ENCODE measurements at places on chromosomes 2 and 18.

GRCh38 chr18:13932285-13933025, 17.1 kb upstream of the MC2R start:
- DNase-seq, result no peak

DNA sequence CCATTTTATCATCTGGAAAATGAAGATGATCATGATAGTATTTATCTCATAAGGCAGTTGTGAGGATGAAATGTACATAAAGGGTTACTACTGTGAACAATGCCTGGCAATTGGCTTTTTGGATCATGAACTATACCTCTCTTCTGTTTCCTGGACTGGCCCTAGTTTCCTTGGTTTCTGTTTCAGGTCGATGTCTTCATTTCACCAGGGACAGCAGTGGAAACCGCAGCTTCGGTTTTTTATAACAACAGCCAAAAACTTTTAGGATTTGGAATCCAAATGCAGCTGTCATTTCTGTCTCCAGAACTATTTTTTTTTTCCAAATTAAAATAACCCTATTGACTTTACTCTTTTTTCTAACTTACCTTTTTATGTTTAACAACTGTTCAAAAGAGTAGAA, 425.1 kb downstream of the RND3 start:
- DNase-seq, result no peak

DNA sequence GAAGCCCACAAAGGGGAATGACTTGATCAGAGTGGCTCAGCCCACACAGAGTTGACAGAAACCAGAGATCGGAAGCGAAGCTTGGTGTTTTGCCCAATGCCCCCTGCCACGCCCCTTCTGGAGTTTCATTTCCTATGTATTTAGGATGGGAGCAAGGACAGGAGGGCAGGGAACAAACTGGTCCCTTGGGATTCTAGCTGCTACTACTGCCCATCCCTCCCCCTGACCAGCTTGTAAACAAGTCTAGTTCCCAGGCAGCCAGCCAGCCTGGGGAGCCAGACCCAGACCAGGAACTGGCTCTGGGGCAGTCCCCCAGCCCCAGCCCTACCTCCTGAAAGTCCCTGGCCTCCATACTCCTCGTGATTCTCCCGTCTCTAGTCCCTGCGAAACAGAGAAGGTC, 8.3 kb downstream of the WNT6 start:
- no peak for DNase-seq

DNA sequence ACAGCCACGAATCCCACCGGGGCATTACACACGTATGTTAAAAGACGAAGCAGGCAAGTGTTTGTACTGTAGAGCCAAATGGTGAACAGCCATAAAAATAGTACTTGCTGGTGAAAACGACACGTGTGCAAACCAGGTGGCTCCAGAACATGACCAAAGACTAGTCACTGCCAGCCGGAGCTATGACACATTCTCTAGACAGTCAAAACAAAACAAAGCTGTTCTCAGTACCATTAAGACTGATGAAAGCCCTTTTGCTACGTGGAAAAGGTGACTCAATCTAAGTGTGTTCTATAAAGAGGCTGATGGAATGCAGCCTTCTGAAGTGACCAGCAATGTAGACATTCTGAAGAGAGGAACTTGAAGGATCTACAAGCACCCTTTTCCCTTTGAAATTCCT, 367.7 kb upstream of the NETO1 start:
- DNase-seq, result no peak

GRCh38 chr2:73971722-73972121, 13.0 kb upstream of the TET3 start:
- DNase-seq, result no peak

DNA sequence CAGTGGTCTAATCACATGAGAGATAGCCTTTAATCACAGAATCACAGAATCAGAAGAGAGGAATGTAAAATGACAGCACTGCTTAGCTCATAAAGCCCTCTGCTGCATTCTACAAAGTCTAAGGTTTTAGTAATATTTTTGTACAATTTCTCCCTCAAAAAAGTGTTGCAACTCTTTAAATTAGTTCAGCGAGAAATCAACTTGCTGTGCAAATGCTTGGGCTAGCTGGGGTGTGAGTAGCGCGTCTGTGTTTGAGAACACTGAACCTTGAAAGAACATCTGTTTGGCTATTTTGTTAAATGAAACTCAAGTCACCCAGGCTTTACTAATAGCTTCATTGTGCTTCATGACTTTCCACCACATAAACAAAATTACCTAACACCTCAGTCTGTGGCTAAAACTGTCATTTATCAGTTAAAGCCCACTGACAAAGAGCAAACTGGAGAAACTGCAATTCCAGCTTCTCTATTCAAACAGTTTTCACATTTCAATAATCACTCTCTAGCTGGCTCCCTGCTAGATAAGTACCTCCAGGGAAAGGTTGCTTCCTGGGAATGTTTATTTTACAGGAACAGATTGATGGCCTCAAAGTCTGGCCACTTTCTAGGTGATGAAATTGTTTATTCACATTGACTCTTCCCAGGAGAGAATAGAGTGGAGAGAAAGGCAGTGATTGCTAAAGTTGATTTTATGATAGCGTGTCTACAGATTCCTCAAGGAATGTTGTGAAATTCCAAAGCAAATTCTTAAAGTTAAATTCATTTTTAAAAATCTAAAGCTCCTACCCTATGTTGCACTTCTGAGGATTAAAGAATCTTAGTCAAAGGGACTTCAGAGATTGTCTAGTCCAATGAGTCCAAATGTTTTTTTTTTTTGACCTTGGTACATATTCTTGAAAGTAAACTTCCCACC, 36.0 kb upstream of the STAT1 start:
- DNase-seq, result no peak

GRCh38 chr2:239979243-239980023, 45.7 kb downstream of the NDUFA10 start:
- no peak for DNase-seq

DNA sequence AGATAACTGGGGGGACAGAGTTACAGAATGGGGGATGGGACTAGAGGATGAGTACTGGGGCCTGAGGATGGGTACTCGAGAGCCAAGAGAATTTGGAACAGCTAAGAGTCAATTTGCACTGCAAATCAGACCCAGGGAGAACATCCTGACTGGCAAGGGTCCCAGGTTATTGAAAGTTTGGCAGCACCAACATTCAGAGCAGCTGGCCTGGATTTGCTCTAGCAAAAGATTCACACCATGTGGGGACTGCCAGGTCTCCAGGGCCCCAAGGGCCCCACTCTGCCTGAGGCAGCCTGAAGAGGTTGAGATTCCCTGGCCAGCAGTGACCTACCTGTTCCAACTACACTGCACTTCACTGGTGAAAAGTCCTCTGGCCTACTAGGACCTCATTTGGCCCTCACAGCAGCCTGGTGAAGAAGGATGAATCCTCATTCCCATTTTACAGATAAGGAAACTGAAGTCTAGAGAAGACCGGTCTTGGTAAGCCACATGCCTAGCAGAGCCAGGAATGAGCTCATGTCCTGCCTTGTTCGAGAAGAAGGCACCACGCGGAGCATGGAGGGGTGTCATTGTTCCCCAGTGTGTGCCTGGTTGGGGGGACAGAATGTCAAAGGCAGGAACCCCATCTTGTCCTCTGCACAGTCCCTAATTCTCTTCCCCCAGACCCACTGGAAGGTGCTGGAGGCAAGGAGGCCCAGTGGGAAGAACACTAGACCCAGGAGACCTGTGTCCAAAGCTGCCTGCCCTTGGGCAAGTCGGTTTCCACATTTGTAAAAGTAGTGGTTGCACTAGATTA, 258.6 kb downstream of the TNS1 start:
- DNase-seq, result no peak

GRCh38 chr2:191691016-191691735, 13.2 kb downstream of the NABP1 start:
- no peak for DNase-seq

DNA sequence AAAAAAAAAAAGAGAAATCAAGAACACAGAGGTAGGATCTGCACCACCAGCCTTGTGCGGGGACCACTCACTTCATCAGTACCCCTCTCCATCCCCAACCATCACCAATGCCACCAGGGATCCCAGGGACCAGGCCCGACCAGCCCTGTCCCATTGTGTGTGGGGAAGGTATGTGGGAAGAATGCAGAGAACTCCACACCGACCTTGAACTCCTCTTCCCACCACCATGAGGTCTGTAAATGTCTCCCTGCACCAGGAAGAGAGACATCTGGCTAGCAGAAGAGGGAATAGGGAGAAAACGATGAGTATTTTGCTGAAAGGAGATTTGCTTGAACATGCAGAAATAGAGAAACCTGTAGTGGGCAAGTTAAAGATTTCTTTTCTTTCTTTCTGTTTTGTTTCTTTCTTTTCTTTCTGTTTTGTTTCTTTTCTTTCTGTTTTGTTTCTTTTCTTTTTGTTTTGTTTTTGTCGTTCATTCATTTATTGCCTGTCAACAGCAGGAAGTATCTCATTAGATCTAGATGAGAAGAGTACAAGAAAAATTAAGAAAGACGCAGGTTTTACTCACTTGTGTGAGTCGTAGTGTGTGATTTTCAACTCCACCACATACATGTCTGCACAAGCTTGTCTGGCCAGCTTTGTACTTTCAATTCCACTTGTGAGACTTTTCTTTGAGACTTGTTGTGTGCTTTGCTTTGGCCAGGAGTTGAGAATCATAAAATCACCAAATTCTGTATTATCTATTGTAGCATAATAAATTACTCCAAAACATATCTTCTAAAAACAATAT, 179.8 kb upstream of the HAAO start:
- DNase-seq, result no peak

DNA sequence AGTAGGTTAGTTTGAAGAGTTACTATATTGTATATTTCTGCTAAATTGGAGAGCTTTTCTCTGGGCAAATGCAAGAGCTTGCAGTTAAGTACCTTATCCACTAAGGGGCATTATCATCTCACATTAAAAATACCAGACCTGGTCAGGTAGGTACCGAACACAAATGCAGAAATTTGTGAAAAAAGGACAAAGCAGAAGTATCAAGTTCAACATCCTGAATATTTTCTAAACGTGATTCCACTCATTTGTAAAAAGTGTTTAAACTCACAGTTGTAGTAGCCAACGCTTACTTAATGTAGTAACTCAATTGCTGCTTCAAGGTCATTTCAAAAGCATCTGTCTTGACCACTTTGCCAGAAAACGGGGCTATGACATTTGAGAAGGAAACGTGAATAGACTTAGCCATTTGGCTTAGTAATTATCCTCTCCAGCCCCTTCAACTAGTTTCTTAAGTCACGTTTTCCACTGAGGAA, 52.1 kb downstream of the CYRIA start:
- no peak for DNase-seq

DNA sequence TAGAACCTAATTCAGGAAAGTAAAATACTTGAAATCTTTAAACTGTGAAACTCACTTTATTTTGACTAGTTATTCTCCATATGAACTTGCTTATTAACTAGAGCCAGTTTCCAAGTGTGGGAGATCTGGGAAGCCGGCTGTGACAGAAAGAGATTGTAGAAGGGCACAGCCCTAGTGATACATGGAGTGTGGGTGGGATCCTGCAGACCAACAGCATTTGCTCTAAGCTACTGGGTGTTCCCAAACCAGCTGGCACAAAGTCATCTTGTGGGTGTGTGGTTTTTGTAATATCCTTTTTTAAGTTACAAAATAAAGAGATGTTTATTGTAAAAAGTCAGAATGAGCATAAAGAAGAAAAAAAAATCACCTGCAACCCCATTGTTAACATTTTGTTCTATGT, 3.4 kb downstream of the DUSP19 start:
- DNase-seq, result no peak

Data from left forelimb (tissue), 1 donor.